ENCODE measurements at places on chromosomes 2 and 18. TPM values are rescaled to one million over a fixed set of nuclear protein-coding genes. Genes with fewer than 3 reads are reported as not detected.

CTLA4 gene
- total RNA-seq: not detected

DNA sequence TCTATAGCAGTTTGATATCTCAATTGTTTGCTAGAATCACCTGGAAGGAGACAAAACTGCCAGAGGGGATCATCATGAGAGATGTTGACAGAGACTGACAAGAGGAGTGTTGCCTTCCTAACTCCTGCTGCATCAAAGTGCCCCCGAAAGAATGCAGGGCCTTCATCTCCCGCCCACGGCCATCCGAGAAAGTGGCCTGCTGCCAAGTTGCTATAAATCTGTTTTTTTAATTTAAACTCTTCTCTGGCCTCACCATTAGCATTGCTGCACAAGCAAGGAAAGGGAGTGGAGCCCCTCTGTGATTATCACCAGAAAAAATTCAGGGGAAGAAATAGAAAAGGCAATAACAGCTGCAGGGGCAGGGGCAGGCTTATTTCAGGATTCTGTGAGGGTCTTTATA is 238.1 kb upstream of the EPHA4 start:
- H3K27ac ChIP-seq: no peak overlapping the region
- H3K4me1 ChIP-seq: no peaks in the 10 kb centered on the region
- no peaks in the 10 kb centered on the region for H3K27me3 ChIP-seq
- H3K36me3 ChIP-seq: no peaks in the 10 kb centered on the region

DNA sequence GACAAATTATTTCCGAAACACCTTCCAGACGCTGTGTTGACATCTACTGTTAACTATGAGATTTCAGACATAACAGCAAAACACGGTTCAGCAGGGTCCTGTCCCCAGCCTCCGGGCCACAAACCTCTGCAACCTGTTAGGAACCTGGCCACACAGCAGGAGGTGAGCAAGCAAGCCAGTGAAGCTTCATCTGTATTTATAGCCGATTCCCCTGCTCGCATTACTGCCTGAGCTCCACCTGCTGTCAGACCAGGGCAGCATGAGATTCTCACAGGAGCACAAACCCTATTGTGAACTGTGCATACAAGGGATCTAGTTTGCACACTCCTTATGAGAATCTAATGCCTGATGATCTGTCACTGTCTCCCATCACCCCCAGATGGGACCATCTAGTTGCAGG is 31.1 kb downstream of the NDUFA10 start:
- DNase-seq: no peak
- peaks cover 4% of the 10 kb centered on the region for H3K4me1 ChIP-seq
- no peak overlapping the region for H3K4me3 ChIP-seq
- peaks cover 17% of the 10 kb centered on the region for H3K36me3 ChIP-seq
- no peaks in the 10 kb centered on the region for H3K27me3 ChIP-seq
- no peak overlapping the region for H3K27ac ChIP-seq

MAPRE2 gene
- total RNA-seq: 32.6 TPM

IL1A gene
- total RNA-seq: 0.74 TPM

DLX1 gene
- not detected for total RNA-seq

GRCh38 chr2:100990650-100991403 is 11.3 kb upstream of the RPL31 start:
- peaks cover 2% of the 10 kb centered on the region for H3K4me1 ChIP-seq
- no peak overlapping the region for H3K27ac ChIP-seq
